ENCODE measurements at places on chromosomes 11 and 22.

GRCh38 chr11:114160894-114161293, 101.4 kb downstream of the ZBTB16 start:
- DNase-seq: no peak

DNA sequence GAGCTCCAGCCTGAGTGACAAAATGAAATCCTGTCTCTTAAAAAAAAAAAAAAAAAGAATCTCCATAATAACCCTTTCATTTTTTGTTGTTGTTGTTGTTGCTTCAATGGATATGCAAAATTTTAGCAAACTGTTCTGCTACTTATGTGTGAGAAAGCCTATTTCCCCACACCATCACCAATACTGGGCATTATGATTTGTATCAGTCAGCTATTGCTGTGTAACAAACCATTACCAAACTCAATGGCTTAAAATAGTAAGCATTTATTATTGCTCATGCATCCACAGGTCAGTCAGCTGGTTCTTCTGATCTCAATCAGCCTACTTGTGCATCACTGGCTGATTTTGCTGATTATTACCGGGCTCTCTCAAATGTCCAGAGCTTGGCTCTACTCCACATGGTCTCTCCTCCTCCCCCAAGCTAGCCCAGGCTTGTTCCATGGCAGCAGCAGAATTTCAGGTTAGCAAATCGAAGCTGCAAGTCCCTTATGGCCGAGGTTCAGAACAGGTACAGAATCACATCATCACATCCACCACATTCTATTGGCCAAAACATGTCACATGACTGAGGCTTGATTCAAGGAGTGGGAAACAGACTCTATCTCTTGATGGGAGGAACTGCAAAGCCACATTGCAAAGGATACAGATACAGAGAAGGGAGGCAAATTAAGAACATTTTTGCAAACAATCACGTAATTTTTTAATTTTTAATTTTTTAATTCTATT, 135.1 kb downstream of the MN1 start:
- DNase-seq: no peak

- DNase-seq: no peak
These were observed 21.1 kb downstream of the TSPAN18 start for GRCh38 chr11:44747836-44748235.

DNA sequence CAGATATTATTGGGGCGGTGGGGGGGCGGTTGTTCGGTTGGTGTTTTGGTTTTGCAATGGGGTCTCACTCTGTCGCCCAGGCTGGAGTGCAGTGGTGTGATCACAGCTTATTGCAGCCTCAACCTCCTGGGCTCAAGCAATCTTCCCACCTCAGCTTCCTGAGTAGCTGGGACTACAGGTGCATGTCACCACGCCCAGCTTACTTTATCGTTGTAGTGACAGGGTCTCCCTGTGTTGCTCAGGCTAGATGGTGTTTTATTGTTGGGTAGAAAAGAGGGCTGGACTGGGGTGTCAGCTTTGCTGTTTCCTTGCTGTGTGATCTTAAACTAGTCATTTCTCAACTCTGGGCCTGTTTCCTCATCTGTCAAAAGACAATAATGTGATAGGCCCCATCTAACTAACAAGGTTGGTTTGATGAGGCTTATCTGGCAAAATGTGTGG, 17.5 kb upstream of the MYH9 start:
- peak; percentile 97 for DNase-seq

DNA sequence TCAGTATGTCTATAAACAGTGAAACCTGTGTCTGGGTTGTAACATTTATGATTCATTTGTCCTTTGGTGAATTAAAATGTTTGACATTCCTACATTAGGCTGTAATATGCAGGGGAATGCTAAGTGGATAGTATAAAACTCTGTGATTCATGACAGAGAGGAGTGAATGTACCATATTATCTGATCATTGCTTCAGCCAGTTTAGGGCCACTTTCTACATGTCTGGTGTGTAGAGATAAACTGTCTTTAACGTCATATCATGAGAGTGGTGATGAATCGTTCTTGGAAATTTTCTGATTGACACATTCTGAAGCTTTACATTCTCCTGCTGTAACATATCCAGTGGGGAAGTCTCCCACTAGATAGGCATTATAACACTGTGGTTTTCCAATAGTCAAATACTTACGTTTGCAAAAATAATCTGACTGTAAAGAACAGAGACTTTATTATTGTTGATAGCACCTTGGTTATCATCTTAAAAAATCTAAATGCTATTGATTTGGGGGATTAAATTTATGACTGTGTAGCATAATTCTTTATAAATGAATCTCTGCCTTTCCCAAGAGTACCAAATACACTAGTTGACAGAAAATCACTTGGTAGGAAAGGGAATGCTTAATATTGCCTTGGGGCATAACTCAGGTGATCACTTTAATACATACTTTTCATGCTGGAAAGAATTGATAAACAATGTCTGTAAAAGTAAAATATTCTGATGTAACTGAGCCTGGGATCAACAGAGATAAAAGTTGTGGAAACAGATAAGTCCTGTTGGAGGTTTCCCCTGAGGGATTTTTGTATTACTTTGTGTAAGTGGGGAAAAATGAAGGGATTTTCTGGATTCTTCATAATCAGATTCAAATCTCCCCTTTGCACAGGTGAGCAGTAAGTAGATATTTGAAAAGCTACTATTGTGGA, 427.9 kb downstream of the JRKL start:
- DNase-seq: no peak

- peak; percentile 0 for DNase-seq
These were observed 851.1 kb upstream of the RAG2 start for GRCh38 chr11:37449146-37449545.

GRCh38 chr11:109439684-109440083, 17.7 kb downstream of the C11orf87 start:
- DNase-seq: no peak

DNA sequence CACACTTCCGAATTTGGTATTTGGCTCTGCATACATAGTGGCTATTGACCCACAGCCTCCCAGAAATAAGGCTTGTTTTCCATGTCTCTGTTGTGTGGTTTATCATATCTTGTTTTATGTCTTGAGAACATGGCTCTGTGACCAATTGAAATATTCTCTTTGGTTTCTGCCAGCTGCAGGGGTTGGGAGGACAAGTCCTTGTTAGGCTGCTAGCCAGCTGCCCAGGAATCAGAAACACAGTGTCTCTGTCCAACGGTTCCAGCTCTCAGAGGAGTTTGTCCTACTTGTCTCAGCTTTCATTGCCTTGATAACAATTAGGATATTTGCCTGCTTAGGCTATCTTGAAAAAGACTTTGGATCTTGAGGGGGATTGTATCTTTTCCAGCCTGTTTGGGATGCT, 6.0 kb upstream of the SLC7A4 start:
- no peak for DNase-seq

DNA sequence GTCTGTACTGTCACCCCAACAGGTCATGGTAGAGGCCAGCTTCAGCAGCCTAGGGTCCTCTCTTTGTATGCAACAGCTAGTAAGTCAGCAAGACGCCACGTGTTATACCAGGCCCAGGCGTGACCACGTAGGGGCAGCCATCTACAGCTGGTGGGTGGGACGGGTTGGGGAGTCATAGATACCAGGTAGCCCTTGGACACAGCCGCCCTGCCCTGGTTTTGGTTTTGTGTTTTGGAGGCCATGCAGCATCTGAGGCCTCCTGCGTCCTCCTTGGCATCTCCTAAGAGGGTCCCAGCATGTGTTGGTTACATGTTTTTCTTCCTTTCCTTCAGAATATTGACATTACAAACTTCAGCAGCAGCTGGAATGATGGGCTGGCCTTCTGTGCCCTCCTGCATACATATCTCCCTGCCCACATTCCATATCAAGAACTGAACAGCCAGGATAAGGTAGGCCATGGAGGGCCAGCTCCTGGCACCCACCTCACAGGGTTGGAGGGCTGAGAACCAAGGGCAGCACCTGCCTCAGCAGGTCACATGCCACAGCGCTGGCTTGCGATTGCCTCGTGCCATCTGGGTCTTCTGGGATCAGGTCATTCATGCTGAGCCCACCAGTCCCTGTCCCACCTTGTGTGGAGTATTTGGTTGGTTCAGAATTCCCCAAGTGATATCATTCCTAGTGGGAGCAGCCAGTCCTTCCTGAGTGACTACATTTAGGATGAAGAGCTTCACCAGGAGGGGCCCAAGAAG, 16.0 kb upstream of the ADORA2A start:
- no peak for DNase-seq

GRCh38 chr11:117222991-117223740, 8.7 kb downstream of the PCSK7 start:
- DNase-seq: no peak

DNA sequence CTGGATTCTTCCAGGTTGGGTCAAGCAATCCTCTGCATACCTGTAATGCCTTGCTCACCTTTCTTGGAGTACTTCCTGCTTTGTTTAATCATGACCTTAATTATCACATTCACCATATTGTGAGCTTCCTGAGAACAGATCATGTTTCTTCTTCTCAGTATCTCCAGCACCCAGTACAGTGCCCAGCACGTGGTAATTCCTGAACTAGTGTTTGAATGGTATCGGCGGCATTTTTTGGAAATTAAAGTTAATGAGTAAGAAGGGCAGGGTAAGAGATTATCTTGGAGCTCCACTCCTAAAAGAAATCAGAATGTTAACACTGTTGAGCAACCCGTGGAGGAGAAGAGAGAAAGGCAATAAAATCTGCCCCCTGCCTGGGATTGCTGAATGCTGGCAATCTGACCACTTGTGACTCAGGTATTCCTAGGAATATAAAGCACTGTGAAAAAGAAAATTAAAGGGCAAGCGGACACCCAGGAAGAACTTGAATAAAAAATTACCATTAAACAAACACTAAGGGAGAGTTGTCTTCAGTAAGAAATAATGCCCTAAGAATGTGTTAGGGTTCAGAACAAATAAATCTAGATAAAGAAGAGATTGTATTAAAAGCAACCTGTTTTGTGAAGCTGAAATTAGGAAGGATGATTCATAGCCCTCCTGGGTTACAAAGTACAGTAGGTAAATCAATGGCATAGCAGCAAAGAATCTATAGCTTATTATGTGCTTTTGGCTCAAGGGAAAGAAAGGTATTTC, 92.9 kb downstream of the PDHX start:
- DNase-seq: no peak

- DNase-seq: no peak
These were observed 247.9 kb upstream of the CNTN5 start for GRCh38 chr11:98772893-98773292.

GRCh38 chr11:111461460-111462235, 50.5 kb downstream of the BTG4 start:
- DNase-seq: no peak

GRCh38 chr11:107682171-107682570, 29.7 kb downstream of the SLN start:
- DNase-seq: peak; percentile 89

DNA sequence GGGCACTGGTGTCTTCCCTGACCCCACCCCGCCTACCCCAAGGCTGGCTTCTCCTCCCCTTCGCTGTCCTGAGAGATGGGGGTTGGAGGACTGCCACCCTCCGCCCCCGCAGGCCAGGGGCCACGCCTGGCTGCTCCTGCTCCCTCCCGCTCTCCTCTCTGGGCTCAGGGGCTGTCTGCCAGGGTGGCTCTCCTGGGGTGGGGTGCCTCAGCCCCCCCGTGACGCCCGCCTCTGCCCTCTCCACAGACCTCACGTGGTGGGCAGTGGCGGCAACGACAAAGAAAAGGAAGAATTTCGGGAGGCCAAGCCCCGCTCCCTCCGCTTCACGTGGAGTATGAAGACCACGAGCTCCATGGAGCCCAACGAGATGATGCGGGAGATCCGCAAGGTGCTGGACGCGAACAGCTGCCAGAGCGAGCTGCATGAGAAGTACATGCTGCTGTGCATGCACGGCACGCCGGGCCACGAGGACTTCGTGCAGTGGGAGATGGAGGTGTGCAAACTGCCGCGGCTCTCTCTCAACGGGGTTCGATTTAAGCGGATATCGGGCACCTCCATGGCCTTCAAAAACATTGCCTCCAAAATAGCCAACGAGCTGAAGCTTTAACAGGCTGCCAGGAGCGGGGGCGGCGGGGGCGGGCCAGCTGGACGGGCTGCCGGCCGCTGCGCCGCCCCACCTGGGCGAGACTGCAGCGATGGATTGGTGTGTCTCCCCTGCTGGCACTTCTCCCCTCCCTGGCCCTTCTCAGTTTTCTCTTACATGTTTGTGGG, 8.1 kb downstream of the RCOR2 start:
- no peak for DNase-seq

GRCh38 chr11:92259861-92260260, 35.2 kb downstream of the FAT3 start:
- no peak for DNase-seq

- DNase-seq: no peak
These were observed 122.0 kb downstream of the MED15 start for GRCh38 chr22:20629401-20629800.

DNA sequence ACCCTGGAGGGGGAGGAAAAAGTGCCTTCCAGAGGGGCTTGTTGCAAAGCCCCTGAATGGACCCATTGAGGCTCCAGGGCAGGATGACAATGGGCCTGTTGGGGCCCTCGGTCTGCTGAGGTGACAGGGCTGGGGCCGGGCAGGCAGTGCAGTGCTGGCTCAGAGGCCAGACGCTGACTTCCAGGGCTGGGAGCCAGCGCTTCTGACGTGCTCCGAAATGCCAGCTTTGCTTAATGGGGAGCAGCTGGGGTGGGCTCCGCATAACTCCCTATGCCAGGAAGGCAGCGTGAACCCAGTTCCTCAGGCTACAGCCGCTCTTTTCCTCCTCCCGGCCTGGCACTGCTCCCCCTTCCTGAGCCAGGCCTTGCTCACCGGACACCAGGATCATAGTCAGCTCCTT, 17.7 kb downstream of the NAV2 start:
- DNase-seq: no peak

- peak; percentile 74 for DNase-seq
These were observed 5.0 kb upstream of the DGKZ start for GRCh38 chr11:46342239-46342638.

DNA sequence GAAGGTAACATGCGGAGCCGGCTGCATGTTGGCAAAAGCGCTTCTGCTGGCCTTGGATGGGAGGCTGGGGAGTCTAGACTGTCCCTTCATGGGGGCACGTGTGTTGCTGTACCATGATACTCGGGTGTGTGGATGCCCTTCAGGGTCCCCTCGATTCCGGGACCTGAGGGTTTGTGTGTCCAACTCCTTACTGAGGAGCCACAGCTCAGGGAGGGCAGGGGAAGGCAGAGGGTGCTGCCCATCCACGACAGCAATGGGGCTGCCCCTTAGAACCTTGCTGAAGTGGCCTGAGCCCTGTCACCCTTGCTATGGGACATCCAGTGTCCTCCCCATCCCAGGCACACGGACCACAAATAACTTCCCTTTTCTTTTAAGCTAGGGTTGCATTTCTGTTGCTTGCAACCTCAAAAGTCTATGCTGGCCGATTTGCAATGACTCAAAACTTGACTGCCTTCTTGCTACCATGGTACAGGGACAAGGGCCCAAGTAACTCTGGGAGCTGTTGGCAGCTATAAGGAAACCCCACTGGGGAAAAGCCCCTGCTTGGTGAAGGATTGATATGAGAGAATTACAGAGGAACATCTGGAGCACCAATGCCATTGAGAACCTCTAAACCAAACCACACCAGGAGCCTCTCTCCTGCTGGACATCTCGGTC, 43.8 kb downstream of the RTL6 start:
- DNase-seq: peak; percentile 55

GRCh38 chr11:2795491-2795991, 90.0 kb downstream of the CDKN1C start:
- DNase-seq: no peak

GRCh38 chr11:100712583-100712982, 25.5 kb downstream of the ARHGAP42 start:
- no peak for DNase-seq

GRCh38 chr11:65420506-65420905, 2.1 kb upstream of the NEAT1 start:
- DNase-seq: no peak

- no peak for DNase-seq
These were observed 157.2 kb downstream of the ATG16L2 start for GRCh38 chr11:72971192-72971967.

- DNase-seq: no peak
These were observed 44.8 kb upstream of the MYO18B start for GRCh38 chr22:25697181-25697664.
